ENCODE measurements at places on chromosomes 5 and 9.
A peak's percentile ranks its signal among the peaks of the same experiment; 100 is the strongest.

DNA sequence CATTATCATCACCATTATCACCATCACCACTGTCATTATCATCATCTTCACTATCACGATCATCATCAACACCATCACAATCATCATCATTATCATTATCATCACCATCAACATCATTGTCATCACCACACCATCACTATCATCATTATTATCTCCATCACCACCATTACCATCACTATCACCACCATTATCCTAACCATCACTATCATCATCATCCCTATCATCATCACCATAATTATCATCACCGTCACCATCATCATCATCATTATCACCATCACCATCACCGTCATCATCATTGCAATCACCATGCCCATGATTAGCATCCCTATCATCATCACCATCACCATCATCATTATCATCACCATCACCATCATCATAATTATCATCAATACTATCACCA is 311.9 kb downstream of the IRX2 start:
- no peak overlapping the region for H3K4me3 ChIP-seq
- H3K27ac ChIP-seq = no peak overlapping the region
- no peak for DNase-seq
- H3K27me3 ChIP-seq = no peaks in the 10 kb centered on the region
- no peaks in the 10 kb centered on the region for H3K36me3 ChIP-seq

DNA sequence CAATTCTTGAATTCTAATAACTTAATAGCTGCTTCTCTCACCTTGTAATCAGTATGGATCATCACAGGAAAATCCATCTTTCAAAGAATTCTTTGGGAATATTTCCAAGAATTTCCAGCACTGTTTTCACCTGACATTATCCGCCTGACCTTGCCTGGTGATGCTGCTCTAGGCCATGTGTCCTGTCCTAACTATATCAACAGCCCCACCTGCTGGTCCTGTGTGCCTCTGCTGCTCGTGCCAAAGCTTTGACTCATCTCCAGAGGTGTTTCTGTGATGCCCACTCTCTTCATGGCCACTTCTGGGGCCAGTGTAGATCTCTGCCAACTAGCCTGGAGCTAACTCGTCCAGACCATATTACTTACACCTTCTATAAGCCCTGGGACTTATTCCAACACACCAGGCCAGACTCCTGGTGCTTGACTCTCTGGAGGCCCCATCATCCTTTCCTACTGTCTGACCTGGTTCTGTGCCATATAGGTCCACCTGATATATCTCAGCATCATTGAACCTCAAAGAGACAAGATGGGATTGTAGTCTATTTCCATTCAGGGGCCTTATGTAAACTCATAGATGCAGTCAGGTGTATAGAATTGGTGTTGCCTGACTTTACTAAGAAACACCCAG is 67.5 kb upstream of the CKMT2 start:
- H3K36me3 ChIP-seq = no peaks in the 10 kb centered on the region
- no peaks in the 10 kb centered on the region for H3K4me1 ChIP-seq
- DNase-seq = peak; percentile 57
- H3K27ac ChIP-seq = no peak overlapping the region

DNA sequence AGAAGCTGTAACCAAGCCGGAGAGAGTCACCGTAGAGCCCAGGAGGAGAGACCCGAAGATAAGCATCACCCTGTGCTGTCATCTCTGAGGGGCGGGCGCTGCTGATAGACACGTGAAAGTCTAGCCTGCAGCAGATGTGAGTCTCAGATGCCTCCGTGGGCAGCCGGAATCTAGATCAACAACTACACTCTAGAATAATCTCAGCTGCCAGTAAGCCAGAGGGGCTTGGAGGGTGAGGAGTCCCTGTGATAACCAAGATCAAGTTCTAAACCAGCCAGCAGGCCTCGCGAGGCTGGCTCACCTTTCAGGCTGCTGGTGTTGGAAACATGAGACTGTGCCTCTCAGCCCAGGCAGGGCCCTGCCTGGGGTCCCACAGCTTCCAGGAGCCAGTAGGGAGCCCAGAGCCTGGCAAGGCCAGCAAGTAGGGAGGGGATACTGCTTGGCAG is 54.1 kb downstream of the DAPK1 start:
- H3K4me1 ChIP-seq = peaks cover 15% of the 10 kb centered on the region
- no peak for DNase-seq
- H3K4me3 ChIP-seq = no peak overlapping the region
- no peaks in the 10 kb centered on the region for H3K27me3 ChIP-seq

GRCh38 chr9:38017149-38017884 is 51.7 kb downstream of the SHB start:
- H3K4me1 ChIP-seq = peaks cover 53% of the 10 kb centered on the region
- H3K27ac ChIP-seq = peak overlapping the region; percentile 33
- no peak overlapping the region for H3K4me3 ChIP-seq

DNA sequence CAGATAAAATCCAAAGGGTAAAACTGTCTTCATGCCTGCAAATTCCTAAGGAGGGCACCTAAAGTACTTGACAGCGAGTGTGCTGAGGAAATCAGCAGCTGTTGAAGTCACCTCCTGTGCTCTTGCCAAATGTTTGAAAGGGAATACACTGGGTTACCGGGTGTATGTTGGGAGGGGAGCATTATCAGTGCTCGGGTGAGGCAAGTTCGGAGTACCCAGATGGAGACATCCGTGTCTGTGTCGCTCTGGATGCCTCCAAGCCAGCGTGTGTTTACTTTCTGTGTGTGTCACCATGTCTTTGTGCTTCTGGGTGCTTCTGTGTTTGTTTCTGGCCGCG is 727 bp upstream of the ADRB2 start:
- peak overlapping the region; percentile 33 for H3K4me3 ChIP-seq
- peaks cover 14% of the 10 kb centered on the region for H3K4me1 ChIP-seq
- peak overlapping the region; percentile 86 for H3K27ac ChIP-seq
- no peaks in the 10 kb centered on the region for H3K27me3 ChIP-seq

- H3K27me3 ChIP-seq = peaks cover 4% of the 10 kb centered on the region
- no peaks in the 10 kb centered on the region for H3K36me3 ChIP-seq
- DNase-seq = no peak
- H3K27ac ChIP-seq = no peak overlapping the region
These were observed 548.9 kb downstream of the IRX1 start for GRCh38 chr5:4144411-4145007.

- H3K27me3 ChIP-seq = no peaks in the 10 kb centered on the region
- no peak overlapping the region for H3K4me3 ChIP-seq
- no peaks in the 10 kb centered on the region for H3K36me3 ChIP-seq
- DNase-seq = no peak
These were observed 48.4 kb downstream of the GPR21 start for GRCh38 chr9:123081824-123082223.

- H3K27ac ChIP-seq = no peak overlapping the region
- H3K36me3 ChIP-seq = no peaks in the 10 kb centered on the region
- DNase-seq = no peak
- H3K4me3 ChIP-seq = no peak overlapping the region
These were observed 9.7 kb upstream of the SMIM32 start for GRCh38 chr5:136202469-136203205.

- no peak overlapping the region for H3K27ac ChIP-seq
- H3K4me3 ChIP-seq = no peak overlapping the region
- no peaks in the 10 kb centered on the region for H3K4me1 ChIP-seq
- DNase-seq = no peak
These were observed 40.5 kb upstream of the MYO10 start for GRCh38 chr5:16976625-16977008.

DNA sequence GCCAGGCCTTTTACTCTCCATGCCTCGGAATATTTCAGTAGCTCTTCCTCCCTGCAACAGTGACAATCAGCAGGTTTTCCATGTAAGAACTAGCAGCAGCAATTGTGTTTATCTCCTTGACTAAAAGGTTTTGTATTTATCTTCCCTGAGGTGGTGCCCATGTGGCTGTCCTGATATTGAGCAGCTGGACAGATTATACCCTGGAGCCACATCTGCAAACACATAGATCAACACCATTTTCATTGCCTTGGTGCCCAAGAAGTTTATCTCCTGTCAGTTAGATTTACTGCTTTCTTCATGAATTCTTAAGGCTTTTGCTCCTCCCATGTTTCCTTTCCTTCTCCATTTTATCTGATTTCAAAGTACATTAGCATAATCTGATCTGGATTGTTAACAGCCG is 378.4 kb downstream of the SPATA31D1 start:
- H3K4me1 ChIP-seq = no peaks in the 10 kb centered on the region
- DNase-seq = no peak
- H3K27ac ChIP-seq = no peak overlapping the region
- H3K27me3 ChIP-seq = no peaks in the 10 kb centered on the region

GRCh38 chr5:132102101-132102701 is 28.6 kb downstream of the CSF2 start:
- DNase-seq = no peak
- peaks cover 15% of the 10 kb centered on the region for H3K4me1 ChIP-seq
- no peaks in the 10 kb centered on the region for H3K27me3 ChIP-seq

DNA sequence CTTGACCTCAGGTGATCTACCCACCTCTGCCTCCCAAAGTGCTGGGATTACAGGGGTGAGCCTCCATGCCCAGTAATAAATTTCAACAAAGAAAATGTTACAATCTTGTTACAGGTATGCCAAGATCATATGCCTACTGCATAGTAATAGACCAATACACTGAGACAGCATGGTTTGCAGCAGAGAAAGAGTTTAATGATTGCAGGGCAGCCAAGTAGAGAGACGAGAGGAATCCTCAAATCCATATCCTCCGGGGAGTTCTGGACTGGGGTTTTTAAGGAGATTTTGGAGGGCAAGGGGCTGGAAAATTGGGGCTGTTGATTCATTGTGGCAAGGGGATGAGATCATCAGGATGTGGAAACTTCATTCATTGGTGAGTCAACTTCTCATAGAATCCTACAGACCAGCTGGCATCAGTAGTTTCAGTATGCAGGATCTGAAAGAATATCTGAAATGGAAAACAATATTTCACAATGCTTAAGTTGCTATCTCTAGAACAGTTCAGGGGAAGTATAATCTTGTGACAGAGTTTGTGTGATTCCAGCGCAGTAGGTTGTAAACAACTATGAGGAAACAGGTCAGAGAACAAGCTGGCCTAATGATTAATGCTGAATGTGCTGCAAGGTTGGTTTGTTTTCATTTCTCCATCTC is 14.8 kb upstream of the TUT7 start:
- no peak overlapping the region for H3K4me3 ChIP-seq
- no peak for DNase-seq
- peak overlapping the region; percentile 15 for H3K27ac ChIP-seq
- no peaks in the 10 kb centered on the region for H3K36me3 ChIP-seq
- no peaks in the 10 kb centered on the region for H3K4me1 ChIP-seq

- H3K4me1 ChIP-seq = no peaks in the 10 kb centered on the region
- no peak overlapping the region for H3K27ac ChIP-seq
- H3K27me3 ChIP-seq = no peaks in the 10 kb centered on the region
- no peaks in the 10 kb centered on the region for H3K36me3 ChIP-seq
These were observed 58.5 kb downstream of the CNTRL start for GRCh38 chr9:121133104-121133816.

GRCh38 chr5:99543841-99544240 is 615.0 kb upstream of the CHD1 start:
- no peak overlapping the region for H3K4me3 ChIP-seq
- H3K4me1 ChIP-seq = no peaks in the 10 kb centered on the region
- H3K36me3 ChIP-seq = no peaks in the 10 kb centered on the region
- H3K27me3 ChIP-seq = no peaks in the 10 kb centered on the region
- H3K27ac ChIP-seq = no peak overlapping the region
- DNase-seq = no peak

- no peak overlapping the region for H3K27ac ChIP-seq
- DNase-seq = no peak
- H3K4me3 ChIP-seq = no peak overlapping the region
- H3K4me1 ChIP-seq = no peaks in the 10 kb centered on the region
- no peaks in the 10 kb centered on the region for H3K27me3 ChIP-seq
These were observed 260.1 kb downstream of the PRELID2 start for GRCh38 chr5:145574889-145575573.

GRCh38 chr9:96413302-96414221 is 4.6 kb downstream of the ZNF367 start:
- H3K4me1 ChIP-seq = peaks cover 6% of the 10 kb centered on the region
- no peaks in the 10 kb centered on the region for H3K27me3 ChIP-seq
- no peak overlapping the region for H3K4me3 ChIP-seq
- peak; percentile 41 for DNase-seq
- no peak overlapping the region for H3K27ac ChIP-seq

DNA sequence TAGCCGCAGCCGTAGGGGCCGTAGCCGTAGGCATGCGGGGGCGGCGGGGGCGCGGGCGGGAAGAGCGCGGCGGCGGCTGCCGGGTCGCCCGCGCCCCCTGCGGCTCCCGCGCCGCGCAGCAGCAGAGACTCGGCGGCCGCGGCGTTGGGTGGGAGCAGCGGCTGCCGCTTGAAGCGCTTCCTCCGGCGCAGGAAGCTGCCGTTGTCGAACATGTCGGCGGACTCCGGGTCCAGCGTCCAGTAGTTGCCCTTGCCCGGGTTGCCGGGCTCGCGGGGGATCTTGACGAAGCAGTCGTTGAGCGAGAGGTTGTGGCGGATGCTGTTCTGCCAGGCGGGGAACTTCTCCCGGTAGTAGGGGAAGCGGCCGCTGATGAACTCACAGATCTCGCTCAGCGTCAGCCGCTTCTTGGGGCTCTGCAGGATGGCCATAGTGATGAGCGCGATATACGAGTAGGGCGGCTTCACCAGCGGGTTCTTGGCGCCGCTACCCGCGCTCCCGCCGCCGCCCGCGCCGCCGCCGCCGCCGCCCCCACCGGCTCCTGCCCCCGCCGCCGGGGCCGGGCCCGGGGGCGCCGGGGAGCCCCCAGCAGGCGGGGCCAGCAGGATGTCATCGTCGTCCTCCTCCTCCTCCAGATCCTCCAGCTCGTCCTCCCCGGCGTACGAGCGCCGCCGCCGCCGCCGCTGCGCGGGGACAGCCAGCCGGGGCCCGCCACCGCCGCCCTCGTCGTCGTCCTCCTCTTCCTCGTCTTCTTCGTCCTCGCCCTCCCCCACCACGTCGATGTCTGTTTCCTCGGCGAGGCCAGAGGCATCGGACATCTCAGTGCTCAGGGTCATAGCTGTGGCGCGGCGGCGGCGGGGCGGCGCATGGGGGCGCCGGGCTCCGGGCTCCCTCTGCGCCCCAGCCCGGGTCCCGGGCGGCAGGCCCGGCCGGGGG is 781 bp downstream of the FOXD1 start:
- H3K27me3 ChIP-seq = peaks cover 9% of the 10 kb centered on the region
- DNase-seq = no peak
- no peak overlapping the region for H3K27ac ChIP-seq
- H3K4me3 ChIP-seq = no peak overlapping the region
- peaks cover 22% of the 10 kb centered on the region for H3K4me1 ChIP-seq

GRCh38 chr5:159010661-159011442 is 88.9 kb downstream of the EBF1 start:
- H3K36me3 ChIP-seq = no peaks in the 10 kb centered on the region
- no peak for DNase-seq
- H3K4me3 ChIP-seq = no peak overlapping the region
- H3K27ac ChIP-seq = peak overlapping the region; percentile 60

GRCh38 chr5:179866241-179867078 is 7.8 kb upstream of the MRNIP start:
- no peak overlapping the region for H3K4me3 ChIP-seq
- H3K4me1 ChIP-seq = no peaks in the 10 kb centered on the region
- DNase-seq = no peak
- no peaks in the 10 kb centered on the region for H3K36me3 ChIP-seq
- H3K27ac ChIP-seq = no peak overlapping the region

GRCh38 chr5:36644727-36645126 is 38.3 kb downstream of the SLC1A3 start:
- no peaks in the 10 kb centered on the region for H3K4me1 ChIP-seq
- H3K27ac ChIP-seq = no peak overlapping the region
- H3K27me3 ChIP-seq = no peaks in the 10 kb centered on the region
- no peak overlapping the region for H3K4me3 ChIP-seq
- DNase-seq = no peak

- H3K27ac ChIP-seq = no peak overlapping the region
- H3K27me3 ChIP-seq = no peaks in the 10 kb centered on the region
- H3K4me3 ChIP-seq = no peak overlapping the region
- peaks cover 6% of the 10 kb centered on the region for H3K36me3 ChIP-seq
These were observed 55.4 kb upstream of the LRRTM2 start for GRCh38 chr5:138930371-138931097.
